ENCODE measurements at places on chromosomes 4 and X. TPM values are rescaled to one million over a fixed set of nuclear protein-coding genes. Genes with fewer than 3 reads are reported as not detected.

GRCh38 chrX:18883234-18883960 lies 100.5 kb downstream of the PHKA2 start:
- DNase-seq: no peak

- no peak for DNase-seq
Measured at GRCh38 chr4:170476351-170476750, 386.6 kb upstream of the AADAT start.

DNA sequence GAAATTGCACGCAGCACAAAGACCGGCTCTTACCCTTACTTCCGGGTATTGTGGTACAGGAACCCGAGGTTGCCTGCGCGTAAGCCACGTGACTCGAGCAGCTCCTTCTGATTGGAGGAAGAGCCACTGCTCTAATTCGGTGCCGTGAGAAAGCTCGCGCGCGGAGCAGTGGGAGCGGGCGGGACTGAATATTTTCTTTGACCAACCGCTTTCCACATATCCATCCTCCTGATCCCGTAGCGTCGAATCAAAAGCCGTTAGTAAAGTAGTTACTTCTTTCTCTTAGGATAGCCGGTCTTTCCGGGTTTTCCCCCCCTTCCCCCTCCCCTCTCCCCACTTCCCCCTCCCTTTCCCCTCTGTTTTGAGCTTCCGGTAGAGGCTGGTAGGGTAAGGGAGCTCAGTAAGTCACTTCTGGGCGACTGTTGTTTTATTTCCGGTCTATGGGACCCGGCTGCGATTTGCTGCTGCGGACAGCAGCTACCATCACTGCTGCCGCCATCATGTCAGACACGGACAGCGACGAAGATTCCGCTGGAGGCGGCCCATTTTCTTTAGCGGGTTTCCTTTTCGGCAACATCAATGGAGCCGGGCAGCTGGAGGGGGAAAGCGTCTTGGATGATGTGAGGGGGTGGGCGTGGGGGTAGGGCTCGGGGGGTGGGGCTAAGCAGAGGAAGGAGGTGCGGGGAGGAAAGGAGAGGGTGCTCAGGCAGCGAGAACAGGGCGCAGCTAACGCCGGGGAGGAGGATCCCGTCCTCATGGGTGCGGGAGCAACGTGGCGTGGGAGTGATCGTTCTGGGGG lies at the start of gene TAF1:
Gene TAF1, plus strand, starts transcription at position 483 of the 799 bp plus-strand sequence. Its CDS starts 18 bp downstream, at position 501.
- peak; percentile 94 for DNase-seq

GRCh38 chr4:14772388-14772787 lies 229.9 kb upstream of the CPEB2 start:
- no peak for DNase-seq

GRCh38 chr4:39996811-39997210 lies 19.1 kb upstream of the PDS5A start:
- DNase-seq: no peak

DNA sequence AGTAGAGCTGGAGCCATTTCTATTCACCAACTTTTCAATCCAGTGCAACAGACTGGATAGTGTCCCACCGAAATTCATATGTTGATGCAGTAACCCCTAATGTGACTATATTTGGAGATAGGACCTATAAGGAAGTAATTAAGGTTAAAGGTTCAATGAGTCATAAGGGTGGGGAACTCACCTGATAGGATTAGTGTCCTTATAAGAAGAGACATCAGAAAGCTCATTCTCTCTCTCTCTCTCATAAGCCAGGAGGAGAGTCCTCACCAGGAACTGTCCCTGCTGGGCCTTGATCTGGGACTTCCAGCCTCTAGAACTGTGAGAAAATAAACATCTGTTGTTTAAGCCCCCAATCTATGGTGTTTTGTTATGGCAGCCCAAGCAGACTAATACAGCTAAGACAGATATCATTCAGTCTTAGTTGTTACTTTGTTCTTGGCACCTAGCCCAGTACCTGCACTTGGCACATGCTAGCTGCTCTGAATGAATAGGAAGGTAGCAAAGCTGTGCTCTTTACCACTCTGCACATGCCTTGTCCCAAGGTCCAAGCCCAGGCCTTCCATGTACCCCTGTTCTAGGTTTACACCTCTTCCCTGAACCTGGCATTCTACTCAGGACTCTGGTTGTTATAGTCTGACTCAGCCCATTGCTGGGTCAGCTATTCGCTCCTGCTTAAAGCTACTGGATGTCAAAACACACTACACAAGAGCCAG lies 19.2 kb upstream of the BRS3 start:
- DNase-seq: no peak

GRCh38 chr4:84681486-84682274 lies 98.8 kb downstream of the CDS1 start:
- no peak for DNase-seq

DNA sequence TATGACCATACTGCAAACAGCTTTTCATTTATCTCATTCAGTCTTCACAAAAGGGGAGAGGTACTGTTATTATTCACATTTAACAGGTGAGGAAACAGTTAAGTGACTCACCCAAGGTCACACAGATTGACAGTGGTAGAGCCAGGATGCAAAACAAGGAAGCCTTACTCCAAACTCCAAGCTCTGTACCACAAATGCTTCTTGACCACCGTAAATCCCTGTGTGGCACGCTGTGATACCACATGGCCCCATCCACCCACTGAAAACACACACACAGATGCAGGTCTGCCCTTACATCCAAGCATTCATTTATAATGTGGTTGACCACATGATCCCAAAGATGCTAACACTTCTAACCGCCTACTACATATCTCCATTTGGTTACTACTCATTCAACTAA lies 129.5 kb downstream of the TSPAN5 start:
- no peak for DNase-seq

GRCh38 chr4:3111461-3111860 lies 37.0 kb downstream of the HTT start:
- no peak for DNase-seq

DNA sequence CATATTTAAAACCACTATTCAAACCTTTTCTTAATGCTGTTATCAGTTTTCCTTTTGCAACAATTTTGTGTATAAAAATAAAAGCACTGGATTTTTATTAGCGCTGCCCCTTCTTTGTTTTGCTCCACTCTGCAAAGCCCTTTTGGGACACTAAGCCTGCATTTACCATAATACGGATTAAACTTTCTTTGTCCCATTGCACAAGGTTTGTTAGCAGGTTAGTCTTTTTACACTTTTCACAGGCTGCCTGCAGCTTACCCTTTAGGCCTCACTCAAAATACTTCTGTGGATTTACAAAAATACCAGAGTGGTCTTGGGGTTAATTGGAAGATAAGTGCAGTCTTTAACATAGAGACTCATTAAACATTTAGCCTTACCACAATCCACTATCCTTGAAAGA lies 35.7 kb upstream of the MAB21L2 start:
- no peak for DNase-seq

DNA sequence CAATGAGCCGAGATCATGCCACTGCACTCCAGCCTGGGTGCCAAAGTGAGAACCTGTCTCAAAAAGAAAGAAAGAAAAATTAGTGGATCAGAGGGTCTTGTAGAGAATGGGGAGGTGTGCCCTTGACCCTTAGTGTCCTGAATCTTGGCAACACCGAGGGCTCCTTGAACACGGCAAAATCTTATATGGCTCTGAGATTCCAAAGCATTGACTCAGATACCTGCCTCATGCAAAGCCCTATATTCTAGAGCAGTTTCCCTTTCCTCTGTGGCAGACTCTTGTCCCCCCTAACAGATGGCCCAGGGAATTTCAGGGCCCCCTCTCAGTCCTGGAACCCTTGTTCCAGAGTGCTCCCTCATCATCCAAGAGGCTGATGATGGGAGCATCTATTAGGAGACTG lies 6.8 kb downstream of the CLDN2 start:
- DNase-seq: no peak

- no peak for DNase-seq
Measured at GRCh38 chr4:113276464-113277170, 227.2 kb downstream of the ANK2 start.

- no peak for DNase-seq
Measured at GRCh38 chr4:99755223-99755944, 61.2 kb upstream of the DAPP1 start.

GRCh38 chrX:136780763-136781162 lies at the start of gene ARHGEF6:
Gene ARHGEF6, minus strand, starts transcription at chrX:136780932. Its CDS starts 50 bp downstream, at chrX:136780882.
- no peak for DNase-seq

DNA sequence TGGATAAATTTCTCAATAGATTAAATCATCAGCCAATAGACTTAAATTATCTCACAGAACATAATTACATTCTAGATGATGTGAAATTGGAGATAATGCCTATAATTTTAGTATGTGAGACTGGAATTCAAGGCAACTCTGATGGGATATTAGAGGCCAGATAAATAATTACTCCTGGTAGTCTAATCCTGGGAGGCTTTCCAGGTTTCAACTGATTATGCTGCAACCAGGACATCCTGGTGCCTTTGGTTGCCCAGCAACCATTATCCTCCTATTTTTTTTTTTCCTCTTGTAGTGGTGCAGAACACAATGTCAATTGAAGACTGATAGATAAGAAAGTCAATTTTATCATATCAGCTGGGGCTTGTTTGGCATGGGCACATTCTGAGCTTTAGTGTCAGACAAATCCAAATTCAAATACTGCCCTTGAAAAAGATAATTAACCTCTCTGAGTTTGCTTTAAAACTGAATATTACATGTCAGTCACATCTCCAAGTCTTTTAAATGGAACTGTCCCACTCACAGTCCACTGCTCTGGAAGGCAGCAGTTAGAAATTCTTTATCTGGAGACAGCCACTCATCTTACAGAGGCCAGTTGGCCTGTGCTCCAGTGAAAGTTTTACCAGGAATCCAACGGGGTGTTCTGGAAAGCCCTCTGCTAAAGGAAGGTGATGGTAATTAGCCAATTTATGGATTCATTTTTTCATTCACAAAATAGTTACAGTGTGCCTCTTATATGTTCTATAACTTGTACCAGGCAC lies 95.3 kb upstream of the GUCY1A1 start:
- no peak for DNase-seq

DNA sequence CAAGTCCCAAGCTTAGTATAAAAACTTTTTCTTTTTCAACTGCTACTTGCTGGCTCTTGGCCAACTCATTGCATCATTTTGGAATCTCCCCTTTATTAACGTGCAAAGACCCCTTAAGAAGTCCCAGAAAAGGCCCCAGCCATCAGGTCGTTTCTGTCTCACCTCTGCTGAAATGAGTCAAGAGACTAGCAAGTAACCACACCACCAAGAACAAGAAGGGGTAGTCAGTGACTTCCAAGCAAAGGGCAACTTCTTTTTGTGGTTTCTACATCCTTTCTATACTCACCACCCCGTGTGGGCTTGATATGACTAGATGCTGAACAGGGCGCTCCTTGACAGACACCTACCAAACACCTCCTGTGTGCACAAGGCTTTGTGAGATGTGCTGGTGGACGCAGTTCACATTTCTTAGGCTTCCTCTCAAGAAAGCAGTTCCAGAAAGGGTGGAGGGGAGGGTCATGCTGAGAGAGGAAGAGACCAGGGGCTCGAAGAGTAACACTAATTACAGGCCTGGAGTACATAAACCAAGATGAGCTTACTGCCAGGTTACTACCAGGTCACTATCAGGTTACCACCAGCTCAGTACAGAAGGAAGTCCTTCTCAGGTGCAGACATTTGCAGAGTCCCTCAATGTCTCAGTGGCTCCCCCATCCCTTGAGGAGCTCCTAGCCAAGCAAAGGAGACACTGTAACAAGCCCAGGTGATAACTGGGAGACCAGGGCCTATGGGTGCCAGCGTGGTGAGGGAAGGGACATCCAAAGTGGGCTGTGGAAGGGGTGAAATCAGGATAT lies 19.3 kb downstream of the JAKMIP1 start:
- DNase-seq: no peak

GRCh38 chr4:119692001-119692400 lies 63.4 kb upstream of the PDE5A start:
- DNase-seq: no peak

- DNase-seq: no peak
Measured at GRCh38 chrX:28649541-28649940, 62.3 kb downstream of the IL1RAPL1 start.

DNA sequence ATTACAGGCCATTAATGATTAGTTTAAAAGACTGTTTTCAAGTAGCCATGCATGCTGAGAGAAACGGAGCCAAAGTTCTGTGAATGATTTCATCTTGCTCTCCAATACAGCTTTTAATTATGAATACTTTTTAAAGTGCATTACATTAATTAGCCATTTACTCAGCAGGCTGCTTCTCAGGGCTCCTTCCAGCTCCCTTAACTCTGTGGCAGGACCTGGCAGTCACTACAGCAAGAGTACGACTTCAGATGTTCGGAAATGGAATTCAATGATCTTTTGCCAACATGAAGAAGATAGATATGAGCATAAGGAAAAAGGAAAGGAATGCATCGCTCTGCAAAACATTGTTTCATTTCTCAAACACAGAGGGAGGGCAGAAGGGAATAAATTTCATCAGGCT lies 987.2 kb downstream of the PDHA2 start:
- DNase-seq: no peak

GRCh38 chr4:80295826-80296225 lies 29.4 kb downstream of the FGF5 start:
- no peak for DNase-seq

DNA sequence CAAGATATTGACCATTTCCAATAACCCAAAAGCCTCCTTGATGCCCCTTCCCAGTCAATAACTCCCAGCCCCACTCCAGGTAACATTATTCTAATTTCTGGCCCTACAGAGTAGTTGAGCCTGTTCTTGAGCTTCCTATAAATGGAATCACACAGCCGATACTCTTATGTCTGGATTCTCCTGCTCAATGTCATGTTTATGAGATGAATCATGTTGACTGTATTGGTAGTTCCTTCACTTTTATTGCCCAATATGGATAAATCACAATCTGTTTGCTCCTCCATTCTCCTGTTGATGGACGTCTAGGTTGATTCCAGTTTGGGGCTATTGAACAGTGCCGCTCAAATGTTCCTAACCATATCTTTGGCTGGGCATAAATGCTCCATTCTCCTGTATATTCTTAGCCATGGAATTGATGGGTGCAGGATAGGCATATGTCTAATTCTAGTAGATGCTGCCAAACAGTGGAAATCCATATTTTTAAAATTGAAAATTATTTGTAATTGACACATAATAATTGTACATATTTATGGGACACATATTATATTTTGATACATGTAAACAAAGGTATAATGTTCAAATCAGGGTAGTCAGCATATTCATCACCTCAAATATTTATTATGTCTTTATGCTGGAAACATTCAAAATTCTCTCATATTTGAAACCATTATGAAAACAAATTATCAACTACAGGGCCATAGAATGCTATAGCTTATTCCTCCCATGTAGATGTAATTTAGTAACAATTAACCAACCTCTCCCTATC lies 40.5 kb upstream of the SLC2A9 start:
- DNase-seq: no peak

- DNase-seq: no peak
Measured at GRCh38 chr4:7340553-7341433, 93.9 kb downstream of the PSAPL1 start.

GRCh38 chr4:82799006-82799881 lies 648 bp upstream of the SCD5 start:
- DNase-seq: no peak

FGFBP2 gene
- total RNA-seq: not detected

DOK7 gene
- total RNA-seq: 2.4 TPM

GIMD1 gene
- total RNA-seq: not detected

NAT8L gene
- total RNA-seq: 9.2 TPM

GAGE12E gene
- total RNA-seq: not detected

PABPC4L gene
- not detected for total RNA-seq

PASD1 gene
- total RNA-seq: not detected

TMEM165 gene
- total RNA-seq: 60.7 TPM

NDST4 gene
- not detected for total RNA-seq

PNCK gene
- 0.84 TPM for total RNA-seq
